Suppressor macrophage treated with lipopolysaccharide for 1 hour (primary cell): ENCODE measurements at places on chromosomes 5 and 9.
A peak's percentile ranks its signal among the peaks of the same experiment; 100 is the strongest.

DNA sequence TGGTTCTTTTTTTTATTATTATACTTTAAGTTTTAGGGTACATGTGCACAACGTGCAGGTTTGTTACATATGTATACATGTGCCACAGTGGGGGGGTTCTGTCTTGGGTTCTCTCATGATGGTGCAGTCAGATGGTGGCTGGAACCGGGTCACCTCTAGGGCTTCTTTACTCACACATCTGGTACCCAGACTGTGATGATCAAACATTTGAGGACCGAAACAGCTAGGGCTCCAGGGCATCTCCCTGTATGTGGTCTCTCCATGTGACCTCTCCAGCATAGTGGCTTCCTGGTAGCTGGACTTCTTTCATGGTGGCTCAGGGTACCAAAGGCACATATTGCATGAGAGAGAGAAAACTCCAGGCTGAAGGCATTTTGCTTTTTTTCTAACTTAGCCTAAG, 9.8 kb upstream of the CRHBP start:
- no peak for DNase-seq

GRCh38 chr5:106136061-106136460, 1534.7 kb downstream of the EFNA5 start:
- no peak for DNase-seq

- peak; percentile 90 for DNase-seq
These were observed 80.2 kb upstream of the IER5L start for GRCh38 chr9:129258124-129258822.

DNA sequence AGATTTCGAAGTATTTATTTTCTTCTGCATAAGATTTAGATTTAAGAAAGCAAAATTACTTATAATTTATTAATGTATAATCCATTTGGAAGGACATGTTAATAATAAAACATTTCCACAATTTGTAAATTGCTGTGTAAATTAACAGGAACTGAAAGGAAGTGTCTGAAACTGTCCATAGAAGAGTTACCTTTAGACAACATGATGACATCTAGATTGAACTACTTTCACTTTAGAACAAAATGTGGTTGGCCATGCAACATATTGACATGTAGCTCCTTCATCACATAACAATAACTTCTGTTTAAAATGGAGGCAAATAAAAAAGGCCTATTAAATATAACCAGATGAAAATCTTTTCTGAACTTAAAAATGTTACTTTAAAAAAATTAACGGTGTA, 1849.5 kb upstream of the ACO1 start:
- no peak for DNase-seq

- peak; percentile 89 for DNase-seq
These were observed 10.6 kb upstream of the CSNK1A1 start for GRCh38 chr5:149561848-149562247.

DNA sequence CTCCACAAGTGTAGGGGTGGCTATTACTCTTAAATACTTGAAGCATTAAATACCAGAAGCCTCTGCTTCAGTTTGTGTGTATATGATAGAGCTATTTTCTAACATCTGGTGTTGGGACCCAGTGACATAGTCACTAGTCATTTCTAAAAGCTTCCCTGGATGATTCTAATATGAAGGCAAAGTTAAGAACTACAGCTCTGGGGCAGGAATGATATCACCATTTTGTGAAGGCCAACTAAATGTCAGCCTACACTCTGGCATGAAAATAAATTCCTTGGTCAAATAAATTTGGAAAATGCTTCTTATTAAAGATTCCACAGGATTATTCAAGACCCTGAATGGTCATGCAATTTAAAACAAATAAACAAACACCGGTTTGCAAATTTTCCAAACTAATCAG, 197.7 kb downstream of the PLK2 start:
- DNase-seq = no peak

- no peak for DNase-seq
These were observed 170.2 kb upstream of the C9orf72 start for GRCh38 chr9:27743490-27743889.

GRCh38 chr9:117543089-117543488, 128.2 kb upstream of the ASTN2 start:
- DNase-seq = no peak

GRCh38 chr5:31886206-31886605, 247.3 kb downstream of the PDZD2 start:
- no peak for DNase-seq

DNA sequence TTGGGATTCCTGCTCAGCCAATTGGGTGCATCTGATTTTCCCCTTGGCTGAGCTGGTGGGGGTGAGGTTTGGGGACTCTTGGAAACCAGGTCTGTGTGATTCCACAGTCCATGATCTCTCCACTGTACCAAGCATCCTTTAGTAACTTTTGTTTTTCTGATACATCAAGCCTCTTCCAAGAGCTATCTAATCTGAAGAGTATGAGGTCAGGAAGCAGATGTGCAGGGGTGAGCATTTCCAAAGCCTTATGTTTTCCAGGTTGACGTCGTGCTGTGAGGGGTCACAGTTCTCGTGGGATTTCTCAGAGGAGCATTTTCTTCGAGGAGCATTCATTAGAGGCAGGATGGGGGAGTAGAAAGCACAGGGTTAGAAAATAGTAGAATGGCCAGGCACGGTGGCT, 95.3 kb downstream of the KLF4 start:
- DNase-seq = no peak

DNA sequence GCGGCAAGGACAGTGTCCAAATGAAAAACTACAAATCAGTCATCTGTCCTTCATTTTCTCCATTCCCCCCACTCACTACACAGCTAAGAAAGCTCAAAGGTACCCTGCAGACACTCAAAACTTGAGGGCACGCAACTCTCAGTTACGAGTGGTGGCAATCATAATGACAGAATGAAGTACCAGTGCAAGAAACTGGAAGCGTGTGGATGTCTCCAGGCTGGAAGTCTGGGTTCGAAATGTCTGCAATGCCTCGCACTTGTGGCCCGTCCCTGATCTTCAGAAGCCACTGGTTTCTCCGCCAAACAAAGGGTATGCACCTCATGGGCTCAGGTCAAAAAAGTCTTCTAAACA, 597 bp upstream of the CENPH start:
- no peak for DNase-seq

- peak; percentile 78 for DNase-seq
These were observed 249.7 kb upstream of the NREP start for GRCh38 chr5:112006721-112007120.
